ENCODE measurements at places on chromosomes 2 and 18.
A peak's percentile ranks its signal among the peaks of the same experiment; 100 is the strongest.

DNA sequence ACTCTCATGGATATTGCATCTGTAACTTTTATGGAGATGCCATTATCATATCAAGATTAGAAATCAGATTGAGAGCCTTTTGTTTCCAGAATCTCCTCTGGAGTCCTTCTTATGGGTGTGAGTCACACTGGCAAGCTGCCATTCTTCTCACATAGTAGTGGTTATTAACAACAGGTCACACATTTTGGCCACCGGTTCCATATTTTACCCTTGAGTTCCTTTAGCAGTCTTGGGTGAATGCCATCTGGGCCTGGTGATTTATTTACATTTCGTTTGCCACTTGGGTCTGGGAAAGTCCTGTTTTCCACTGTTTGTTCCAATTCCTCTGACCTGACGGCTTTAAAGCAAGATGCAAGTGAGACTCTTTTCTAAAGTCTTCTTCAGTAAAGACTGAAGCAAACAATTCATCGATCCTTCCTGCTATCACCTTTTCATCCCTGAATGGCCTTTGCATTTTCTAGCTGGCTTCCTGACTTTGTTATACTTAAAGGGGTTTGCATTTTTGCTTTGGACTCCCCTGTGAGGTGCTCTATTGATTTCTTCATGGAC is 80.5 kb upstream of the CAVIN2 start:
- DNase-seq = peak; percentile 86

DNA sequence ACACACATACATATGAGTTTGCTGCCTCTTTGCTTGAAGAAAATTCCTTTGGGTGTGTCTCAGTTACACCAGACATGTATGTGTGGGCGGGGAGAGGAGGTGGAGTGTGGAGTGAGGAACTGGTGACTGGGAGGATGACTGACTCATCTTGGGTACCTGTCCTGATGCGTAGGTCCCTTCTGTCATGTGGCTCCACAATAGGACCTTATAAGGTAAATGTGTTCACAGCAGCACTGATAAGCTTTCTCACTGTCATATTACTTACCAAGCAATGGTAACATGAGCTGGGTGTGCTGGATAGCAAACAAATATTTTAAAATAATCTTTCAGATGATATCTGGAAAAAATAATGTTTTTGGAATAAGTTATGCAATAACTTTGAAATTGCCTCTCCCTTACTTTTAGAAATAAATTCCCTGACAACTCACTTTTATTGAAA is 45.1 kb downstream of the SLC9A2 start:
- no peak for DNase-seq

DNA sequence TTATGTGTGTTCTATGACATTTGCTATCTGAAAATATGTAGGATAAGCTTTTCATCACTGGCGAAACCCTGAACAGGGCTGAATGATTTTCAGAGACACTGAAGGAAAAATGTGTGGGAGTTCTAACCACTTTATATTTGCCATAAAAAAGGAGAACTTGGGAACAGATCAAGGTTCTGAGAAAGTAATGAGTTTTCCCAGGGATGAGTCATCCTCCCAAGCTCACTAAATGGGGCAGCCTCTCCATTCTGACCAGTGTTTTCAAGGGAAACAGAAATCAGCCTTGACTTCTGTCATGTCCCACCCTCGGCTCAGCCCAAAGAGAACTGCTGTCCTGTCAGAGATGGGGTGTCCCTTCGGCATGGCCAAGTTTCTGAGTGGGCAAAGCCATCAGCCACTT is 2109.8 kb upstream of the CELF4 start:
- no peak for DNase-seq

DNA sequence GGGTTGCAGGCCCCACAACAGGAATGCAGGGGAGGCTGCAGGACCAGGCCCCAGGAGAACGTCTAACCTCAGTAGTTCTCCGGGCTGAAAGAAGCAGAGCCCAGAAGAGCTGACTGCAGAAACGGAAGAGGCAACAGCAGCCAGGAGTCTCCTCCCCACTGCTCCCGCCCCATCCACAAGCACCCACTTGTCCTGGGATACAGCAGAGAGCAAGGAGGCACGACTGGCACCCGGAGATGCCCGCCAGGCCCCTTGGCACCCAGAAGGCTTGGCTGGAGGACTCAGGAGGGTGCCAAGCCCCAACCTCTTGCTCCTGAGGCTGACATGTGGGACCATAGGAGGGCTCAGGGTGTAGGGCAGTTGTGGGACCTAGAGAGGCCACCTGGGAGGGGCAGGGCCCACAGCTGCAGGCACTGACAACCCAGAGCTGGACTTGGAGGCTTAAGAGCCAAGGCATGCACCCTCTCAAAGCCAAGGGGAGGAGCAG is 29.0 kb upstream of the TNS1 start:
- peak; percentile 43 for DNase-seq

DNA sequence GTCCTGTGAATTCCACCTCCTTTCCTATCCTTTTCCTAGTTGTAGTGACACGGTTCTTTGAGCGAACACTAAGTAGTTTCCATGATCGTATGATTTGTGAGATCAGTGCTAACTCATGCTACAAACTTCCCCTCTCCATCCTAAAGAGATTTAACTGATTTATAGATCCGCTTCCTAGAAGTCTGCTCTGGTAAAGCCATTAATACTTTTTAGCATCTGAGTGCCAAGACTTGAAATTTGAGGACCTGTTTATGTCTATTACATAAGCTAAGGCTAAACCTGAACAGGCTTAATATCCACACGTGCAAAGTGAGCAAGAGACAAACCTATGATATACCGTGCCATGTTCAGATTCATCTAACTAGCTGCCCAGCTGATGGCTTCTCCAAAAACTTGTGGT is 14.9 kb downstream of the PROKR1 start:
- no peak for DNase-seq

DNA sequence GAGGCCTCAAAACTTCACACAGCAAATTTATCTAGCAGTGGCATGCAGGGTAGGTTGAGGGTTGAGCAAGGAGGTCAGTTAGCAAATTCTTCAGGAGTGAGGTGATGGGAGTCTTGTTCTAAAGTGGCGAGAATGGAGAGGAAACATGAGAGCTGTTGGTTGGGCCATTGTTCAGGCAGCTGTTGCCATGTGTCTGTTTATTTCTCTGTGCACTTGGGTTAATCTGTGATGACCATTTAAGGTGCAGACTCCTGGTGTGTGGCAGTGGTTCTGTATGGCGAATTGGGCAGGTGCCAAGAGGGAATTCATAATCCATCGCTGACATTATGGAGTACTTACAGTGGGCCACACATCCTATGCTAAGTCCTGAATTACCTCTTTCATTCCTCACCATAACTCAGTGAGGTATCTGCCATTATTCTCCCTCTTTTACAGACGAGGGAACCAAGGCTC is 30.4 kb downstream of the TMEM178A start:
- DNase-seq = no peak

Measured in adrenal gland (tissue), 19 donors.